NCI-H1048 (cell line): ENCODE measurements at places on chromosomes 5 and 9.

DNA sequence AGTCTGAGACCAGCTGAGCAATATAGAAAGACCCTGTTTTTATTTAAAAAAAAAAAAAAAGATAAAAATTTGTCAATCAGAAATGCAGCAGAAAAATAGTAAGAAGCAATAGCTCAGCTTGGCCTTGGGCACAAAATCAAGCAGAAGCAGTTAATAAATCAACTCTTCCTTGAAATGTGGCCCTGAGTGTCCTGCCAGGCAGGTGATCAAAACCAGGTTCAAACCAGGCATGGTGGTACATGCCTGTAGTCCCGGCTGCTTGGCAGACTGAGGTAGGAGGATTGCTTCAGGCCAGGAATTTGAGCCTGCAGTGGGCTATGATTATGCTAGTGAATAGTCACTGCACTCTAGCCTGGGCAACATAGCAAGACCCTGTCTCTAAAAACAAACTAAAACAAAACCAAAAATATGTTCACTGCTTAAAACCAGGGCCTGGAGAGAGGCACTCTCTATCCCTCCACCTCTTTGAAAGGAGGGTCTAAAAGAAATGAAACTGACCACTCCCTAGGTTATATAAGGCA is 27.9 kb upstream of the KLF9 start:
- no peak for DNase-seq

GRCh38 chr5:68305223-68305870 is 89.8 kb downstream of the PIK3R1 start:
- no peak for DNase-seq

GRCh38 chr9:89793124-89793495 is 188.3 kb downstream of the GADD45G start:
- no peak for DNase-seq

- no peak for DNase-seq
Observed at GRCh38 chr5:96285823-96286222, 147.2 kb downstream of the PCSK1 start.

DNA sequence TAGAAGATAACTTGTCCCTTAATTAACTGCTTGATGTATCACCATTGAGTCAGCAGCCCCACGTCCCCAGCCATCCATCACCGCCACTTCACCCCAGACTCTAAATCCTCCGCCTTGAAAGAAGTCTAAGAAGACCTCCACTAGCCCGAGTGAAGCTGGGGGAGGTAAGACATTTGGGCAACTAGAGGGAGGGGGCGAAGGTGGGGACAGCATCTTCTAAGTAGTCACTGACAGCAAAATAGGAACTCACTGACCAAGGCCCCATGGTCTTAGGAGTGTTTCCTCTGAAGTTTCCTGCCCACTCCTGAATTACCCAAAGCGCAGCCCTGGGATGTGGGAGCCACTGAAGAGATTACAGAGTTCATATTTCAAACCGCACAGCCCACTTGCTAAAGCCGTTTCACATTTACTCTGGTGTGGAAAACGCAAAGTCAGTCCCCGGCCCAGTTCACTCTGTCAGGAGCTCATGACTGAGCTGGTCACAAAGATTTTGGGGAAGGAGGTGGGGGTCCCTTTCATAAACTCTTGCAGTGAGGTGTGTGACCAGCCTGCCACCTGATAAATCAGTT is 107.4 kb downstream of the LHFPL2 start:
- no peak for DNase-seq

DNA sequence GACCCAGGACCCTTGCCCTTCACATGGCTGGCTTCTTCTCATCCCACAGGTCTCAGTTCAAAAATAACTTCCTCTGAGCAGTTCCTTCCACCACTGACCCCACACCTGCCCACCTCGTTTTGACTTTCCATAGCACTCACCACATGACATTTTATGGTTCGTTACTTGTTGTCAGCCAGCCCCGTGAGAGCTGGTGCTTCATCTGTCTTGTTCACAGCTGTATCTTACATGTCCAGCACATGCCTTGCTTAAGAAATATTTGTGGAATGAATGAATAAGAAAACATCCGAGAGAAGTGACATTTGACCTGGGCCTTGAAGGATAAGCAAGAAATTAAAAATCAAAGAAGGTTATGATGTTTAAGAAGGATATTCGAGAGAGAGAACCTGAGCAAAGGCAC is 193.9 kb downstream of the RFK start:
- DNase-seq = no peak

DNA sequence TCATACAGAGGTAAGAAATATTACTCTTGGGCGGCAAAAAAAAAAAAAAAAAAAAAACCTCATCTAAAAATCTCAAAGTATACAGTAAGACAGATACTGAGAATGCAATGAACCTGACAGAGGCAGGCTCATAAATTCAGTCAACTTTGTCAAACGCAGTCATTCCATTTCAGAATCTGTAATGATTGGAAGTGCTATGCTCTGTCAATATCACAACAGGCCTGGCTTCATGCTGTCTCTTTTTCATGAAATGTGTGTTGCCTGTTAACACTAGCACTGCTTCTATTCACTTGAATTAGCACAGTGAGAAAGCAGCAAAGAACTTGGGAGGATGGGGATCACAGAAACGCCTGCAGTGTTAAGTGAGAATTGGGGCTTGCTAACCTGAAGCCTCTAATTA is 200.3 kb upstream of the EFNA5 start:
- no peak for DNase-seq

- no peak for DNase-seq
Observed at GRCh38 chr5:76144513-76145274, 61.5 kb downstream of the SV2C start.

GRCh38 chr5:76816110-76816831 is 2.6 kb upstream of the F2RL1 start:
- no peak for DNase-seq

DNA sequence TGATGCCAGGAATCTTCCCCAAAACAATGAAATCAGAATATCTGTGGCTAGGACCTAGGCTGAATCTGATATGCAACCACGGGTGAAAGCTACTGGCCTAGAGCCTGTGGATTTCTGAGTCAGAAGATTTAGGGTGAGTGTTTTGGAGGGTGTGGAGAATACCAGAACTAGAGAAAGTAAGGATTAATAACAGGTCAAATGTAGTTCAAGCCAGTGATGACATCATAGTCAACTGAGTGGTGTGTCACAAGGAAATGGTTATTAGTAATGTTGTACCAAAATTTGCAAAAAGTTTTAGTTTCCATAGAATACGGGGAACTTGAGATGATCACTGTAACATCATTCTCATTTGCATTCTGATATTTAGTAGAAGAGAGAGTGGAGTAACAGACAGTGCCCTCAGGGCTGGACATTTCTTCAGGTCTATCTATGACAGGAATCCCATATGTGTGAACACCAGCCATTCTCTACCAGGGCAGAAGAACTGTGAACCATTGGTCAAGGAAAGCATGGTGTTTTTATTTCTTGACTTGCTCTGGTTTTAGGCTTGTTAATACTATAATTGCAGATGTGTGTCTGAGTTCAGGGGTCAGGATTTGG is 3.7 kb downstream of the GALNT12 start:
- DNase-seq = no peak

- DNase-seq = no peak
Observed at GRCh38 chr5:110397281-110397680, 329.2 kb downstream of the TMEM232 start.

DNA sequence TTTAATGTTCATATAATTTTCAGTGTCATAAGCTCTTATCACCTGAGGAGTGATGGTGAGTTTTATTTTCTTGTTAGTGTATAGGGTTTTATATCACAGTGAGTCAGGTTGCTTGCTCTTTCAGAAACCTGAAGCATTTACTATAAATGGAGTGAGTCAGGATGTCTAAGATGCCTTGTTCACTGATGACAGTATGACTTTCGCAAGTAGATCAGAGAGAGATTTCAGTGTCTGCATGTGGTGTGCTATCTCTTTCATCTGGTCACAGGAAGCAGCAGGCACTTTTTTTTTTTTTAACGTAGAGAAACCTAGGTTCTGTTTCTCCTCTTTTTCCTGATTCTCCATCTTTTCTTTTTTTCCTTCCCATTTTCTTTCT is 237.1 kb downstream of the DMRTA1 start:
- DNase-seq = no peak

DNA sequence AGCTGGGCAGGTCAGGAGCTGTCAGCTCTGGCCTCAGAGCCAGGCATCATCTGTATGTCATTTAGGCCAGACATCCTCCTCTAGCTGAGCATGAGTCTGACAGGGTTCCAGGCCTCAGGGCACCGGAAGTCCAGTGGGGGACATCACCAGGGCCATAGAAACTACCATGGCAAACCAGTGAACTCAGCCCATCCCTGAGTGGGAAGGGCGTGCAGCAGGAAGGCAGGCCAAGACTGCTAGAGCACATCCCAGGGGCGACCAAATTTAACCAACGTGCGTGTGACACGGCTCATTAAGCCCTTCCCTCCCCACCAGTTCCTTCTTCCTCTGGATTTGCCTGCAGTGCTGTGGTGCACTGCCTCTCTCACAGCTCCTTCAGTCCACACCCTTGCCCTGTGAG is 75.9 kb downstream of the COL27A1 start:
- no peak for DNase-seq

DNA sequence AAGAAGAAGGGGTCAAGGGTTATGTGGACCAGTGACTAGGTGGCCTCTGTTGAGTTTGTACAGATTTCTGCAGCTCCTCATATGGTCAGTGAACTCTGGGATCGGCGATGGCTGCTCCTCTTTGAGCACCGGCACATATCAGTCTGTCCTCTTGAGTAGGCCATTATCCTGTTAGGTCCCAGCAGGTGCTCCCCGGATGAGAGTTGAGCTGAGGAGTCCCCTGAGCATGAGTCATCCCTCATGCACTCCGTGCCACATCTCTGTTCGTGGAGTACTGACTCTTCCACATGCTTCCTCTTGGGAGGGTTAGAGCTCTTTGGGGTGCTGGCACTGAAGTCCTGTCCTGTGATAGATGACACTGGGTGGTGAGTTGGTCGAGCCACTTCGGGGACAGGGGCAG is 143.7 kb downstream of the PTTG1 start:
- DNase-seq = no peak

- DNase-seq = no peak
Observed at GRCh38 chr9:20507431-20507830, 114.9 kb downstream of the MLLT3 start.

DNA sequence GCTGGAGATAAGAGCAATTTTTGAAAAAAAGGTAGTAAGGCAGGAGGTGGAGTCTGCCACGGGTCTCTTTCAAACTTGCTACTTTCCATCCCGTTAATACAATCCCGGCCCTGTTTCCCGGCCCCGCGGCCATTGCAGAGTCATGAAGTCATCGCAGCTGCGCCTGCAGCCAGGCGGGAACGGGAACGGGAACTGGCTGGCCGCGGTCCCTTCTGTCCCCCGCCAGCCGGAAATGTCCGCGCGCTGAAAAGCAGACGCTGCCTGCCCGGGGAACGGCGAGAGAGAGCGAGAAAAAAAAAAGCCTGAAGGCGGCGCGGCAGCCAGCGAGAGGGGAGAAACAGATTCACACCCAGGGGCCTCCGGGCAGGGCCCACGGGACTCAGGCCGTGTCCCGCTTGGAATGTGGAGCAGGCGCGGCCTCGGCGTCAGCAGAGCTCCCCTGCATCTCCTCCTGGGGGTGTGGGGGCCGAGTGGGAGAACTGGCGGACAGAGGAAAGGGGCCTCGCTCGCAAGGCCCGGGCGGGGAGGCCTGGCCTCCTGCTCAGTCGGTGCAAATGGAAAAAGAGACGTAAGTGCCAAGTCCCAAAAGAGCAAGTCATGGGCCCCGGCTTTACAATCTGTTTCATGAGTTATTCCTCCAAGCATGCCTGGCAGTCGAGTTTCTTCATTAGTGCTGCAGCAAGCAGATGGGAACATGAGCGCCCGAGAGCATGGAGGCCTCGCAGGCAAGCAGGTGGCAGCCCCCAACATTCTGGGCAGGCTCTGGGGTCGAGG is 201.2 kb upstream of the GAS1 start:
- no peak for DNase-seq

DNA sequence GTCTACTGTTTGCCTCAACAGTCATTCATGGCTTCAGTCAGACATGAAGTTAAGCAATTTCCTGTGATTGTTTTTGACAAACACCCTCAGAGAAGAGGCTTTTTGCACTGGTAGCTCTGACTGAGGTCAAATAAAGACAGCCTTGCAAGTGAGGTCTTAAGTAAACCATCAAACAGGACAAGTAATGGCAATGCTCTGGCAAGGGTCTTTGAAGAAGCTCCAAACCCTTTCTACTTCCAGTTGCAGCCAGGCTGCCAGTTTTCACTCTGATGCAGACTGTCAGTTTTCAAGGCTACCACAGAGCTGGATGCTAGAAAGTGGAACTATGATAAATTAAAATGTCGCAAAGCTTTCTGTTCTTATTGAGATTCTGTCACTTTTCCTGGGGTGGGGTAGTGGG is 421.5 kb upstream of the PTGER4 start:
- no peak for DNase-seq

GRCh38 chr5:23103566-23103965 is 250.4 kb upstream of the CDH12 start:
- no peak for DNase-seq

DNA sequence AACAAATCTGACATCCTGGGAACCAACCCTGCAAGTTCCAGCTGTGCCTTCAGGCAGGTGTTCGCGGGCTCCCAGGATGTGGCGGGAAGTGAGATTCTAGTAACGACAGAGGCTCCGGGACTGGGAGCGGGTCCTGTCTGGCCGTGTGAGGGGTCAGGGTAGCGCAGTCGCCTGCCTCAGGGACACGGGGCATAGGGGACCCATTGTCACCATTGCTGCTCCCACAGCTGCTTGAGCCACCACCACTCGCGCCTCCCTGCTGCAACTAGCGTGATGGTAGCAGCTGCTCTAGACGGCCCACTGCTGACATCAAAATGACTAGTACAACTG is 468.5 kb downstream of the CDH9 start:
- DNase-seq = no peak

DNA sequence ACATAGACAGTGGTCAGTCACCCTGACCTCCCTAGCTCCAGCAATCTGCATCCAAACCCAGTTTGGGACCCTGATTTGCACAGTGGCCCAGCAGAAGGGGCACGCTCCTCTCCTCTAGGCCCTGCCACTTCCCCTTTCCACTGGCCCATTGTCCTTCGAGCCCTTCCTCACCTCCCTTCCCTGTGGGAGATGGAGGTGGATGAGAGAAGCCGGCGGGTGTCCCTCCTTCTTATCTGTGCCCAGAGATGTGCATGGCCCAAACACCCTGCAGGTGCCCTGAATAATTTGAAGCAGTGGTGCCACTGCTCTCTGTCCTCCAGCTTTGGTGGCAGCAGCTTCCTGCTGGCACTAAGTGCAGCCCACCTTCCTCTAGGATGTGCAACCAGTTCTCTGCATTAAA is 140.0 kb downstream of the BARX1 start:
- DNase-seq = no peak

GRCh38 chr5:12526113-12526512 is 621.9 kb upstream of the CTNND2 start:
- DNase-seq = no peak

DNA sequence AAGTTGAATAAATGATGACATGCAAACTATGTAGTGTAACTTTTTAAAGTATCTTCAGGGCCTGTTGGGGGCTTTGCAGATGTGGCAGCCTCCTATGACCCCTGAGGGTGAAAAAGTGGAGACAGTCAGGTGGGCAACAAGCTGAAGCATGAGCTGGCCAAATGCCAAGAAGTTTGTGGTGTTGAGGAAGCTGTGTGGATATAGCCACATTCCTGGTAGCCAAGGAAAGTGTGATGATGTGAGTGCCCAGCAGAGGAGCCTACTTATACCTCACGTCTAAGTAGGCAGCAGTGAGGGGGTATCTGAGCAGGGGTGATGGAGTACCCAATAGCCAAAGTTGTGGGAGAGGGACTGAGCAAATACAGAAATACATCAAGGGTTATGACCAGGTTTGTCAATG is 621.2 kb upstream of the CDH6 start:
- no peak for DNase-seq

GRCh38 chr5:171681677-171682076 is 103.9 kb upstream of the SMIM23 start:
- DNase-seq = no peak
